8988T (cell line): ENCODE measurements at places on chromosomes 16 and 17.

DNA sequence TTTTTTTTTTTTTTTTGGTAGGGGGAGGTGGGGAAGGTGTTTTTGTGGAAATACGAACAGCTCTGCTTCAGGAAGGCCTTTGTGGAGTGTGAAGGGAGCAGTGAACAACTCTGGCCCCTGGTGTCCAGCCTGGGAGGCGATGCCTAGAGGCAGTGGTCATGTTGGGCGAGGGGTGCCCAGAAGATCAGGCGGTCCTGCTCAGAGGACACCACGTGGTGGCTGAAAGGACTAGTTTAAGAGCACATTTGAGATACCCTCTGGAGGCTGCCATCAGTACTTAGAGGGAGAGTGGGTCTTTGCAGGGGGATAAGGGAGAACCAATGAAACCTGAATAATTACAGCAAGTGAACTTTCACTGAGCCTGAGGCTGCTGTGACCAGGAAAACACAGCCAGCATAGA, 40.1 kb upstream of the RHOT1 start:
- DNase-seq: no peak

DNA sequence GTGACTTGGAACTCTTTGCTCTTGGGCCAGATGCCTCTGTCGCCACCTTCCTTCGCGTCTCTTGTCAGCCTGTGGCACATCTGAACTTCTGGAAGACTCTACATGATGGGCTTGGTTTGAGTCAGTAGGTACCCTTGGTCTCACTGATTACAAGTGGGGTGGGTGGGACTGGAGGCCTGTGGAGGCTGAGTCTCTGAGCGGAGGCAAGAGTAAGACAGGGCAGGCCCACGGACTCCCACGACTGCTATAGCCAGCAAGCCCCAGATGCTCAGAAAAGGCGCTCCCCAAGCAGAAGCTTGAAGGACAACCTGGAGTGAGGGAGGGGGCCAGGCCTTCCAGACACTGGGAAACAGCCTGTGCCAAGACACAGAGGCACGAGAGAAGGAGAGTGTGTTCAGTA, 145.7 kb downstream of the SNX29 start:
- no peak for DNase-seq

DNA sequence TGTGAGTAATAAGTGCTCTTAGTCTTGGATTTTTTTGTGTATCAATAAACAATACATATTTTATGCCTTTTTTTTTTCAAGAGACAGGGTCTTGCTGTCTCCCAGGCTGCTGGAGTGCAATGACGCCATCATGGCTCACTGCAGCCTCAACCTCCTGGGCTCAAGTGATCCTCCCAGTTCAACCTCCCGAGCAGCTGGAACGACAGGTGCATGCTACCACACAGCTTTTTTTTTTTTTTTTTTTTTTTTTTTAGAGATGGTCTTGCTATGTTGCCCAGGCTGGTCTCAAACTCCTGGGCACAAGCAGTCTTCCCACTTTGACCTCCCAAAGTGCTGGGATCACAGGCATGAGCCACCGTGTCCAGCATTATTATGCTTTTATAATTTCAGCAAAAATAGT, 13.0 kb downstream of the ACSF2 start:
- DNase-seq: no peak

DNA sequence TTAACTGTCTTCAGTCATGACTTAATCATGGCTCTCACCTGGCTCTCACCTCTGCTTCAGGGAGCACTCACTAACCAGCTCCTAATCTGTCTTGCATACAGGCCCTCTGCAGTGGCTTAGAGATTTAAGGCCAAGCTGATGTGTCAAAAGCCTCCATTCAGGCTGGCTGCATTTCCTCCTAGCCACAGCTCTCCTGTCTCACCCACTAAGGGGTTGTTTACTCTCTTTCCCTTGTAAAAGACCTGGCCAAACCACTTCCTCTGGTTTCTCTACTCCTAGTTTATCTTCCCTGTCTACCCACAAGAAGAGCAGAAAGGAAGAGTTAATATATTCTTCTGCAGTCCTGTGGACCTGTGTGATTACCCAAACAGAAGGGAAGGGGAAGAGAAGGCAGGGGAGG, 9.3 kb upstream of the ASIC2 start:
- no peak for DNase-seq

- DNase-seq: no peak
Observed at GRCh38 chr16:82183004-82183397, 13.0 kb upstream of the MPHOSPH6 start.

GRCh38 chr17:81931557-81932332, 4.2 kb upstream of the MAFG start:
- DNase-seq: no peak

- DNase-seq: no peak
Observed at GRCh38 chr17:54992797-54993639, 24.5 kb downstream of the STXBP4 start.

- peak; percentile 76 for DNase-seq
Observed at GRCh38 chr17:44110823-44111633, 12.4 kb downstream of the HDAC5 start.

DNA sequence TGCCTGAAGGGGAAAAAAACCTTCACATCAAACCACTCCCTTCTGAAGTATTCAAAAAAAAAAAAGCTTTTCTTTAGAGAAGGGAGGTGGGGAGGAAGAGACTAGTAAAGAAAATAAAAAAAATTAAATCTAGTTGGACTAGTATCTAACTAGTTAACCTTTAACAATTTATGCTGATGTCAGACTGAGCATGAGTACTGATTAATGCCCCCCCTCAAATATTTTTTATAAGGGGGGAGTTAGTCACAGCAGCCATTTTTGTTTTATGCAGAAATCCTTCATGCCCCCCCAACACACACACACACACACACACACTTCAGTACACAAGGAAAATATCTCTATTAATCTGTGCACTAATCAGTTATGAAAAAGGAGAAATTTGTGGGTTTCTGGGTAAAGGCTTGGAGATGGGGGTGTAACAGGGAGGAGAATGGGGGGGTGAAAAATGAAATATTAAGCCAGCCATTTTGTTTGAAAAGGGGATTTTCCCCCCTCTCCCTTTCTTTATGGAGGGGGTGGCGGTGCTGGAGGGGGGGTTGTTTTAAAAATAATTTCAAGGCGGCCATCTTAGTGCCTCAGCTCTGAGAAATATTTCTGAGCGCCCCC, 4.7 kb upstream of the CHD3 start:
- DNase-seq: no peak

- no peak for DNase-seq
Observed at GRCh38 chr17:70040336-70040735, 34.7 kb upstream of the KCNJ16 start.

- no peak for DNase-seq
Observed at GRCh38 chr17:37820995-37821713, 76.3 kb upstream of the HNF1B start.

DNA sequence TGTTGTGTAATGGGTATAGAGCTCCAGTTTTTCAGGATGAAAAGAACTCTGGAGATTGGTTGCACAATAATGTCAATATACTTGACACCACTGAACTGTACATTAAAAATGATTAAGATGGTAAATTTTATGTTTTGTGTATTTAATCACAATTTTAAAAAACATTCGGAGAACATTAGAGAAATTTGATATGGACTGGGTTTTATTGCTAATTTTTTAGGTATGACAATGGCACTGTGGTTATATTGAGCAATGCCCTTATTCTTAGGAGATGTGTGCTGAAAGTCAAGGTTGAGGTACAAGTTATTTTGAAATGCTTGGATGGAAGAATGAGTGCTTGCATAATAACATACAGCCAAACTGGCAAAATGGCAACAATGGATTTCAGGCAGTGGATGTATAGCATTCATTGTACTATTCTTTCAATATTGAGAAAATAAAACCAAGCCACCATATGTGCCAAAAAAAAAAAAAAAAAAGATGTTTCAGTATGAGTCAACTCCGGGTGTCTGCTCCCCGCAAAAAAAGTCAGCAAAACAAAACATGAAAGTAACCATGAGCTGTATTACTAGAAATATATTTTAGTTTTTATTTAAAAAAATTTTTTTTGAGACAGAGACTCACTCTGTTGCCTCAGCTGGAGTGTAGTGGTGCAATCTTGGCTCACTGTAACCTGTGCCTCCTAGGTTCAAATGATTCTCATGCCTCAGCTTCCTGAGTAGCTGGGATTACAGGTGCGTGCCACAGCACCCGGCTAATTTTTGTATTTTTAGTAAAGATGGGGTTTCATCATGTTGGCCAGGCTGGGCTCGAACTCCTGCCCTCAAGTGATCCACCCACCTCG, 19.8 kb downstream of the HOXB1 start:
- DNase-seq: no peak

- DNase-seq: no peak
Observed at GRCh38 chr17:57468932-57469775, 212.8 kb downstream of the MSI2 start.
